Activated CD4-positive, alpha-beta memory T cell treated with anti-CD3 and anti-CD28 coated beads, Interleukin-2, amount 10 ng/mL, durations not matched to agents 7 days and 5 days (primary cell): ENCODE measurements at places on chromosomes 13 and 19. TPM values are rescaled to one million over a fixed set of nuclear protein-coding genes. Genes with fewer than 3 reads are reported as not detected.

- DNase-seq = no peak
Measured at GRCh38 chr19:7682175-7682855, 1.7 kb downstream of the TRAPPC5 start.

CCL25 gene
- total RNA-seq = not detected

GAPDHS gene
- not detected for total RNA-seq

DNA sequence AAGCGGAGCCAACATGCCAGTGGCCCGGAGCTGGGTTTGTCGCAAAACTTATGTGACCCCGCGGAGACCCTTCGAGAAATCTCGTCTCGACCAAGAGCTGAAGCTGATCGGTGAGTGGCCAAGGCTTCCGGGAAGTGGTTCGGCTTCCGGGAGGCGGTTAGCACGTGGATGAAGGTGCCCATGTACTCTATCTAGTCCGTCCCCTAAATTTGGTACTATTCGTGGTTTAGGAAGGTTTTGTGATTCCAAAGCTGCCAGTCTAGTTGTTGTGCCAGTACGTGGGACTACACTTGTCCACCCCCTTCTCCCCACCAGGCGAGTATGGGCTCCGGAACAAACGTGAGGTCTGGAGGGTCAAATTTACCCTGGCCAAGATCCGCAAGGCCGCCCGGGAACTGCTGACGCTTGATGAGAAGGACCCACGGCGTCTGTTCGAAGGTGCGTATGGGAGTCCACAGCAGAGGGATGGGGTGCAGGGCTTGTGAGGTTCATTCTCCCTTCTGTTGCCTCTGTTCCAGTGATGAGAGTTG is 579 bp downstream of the RPS9 start:
- DNase-seq = no peak

DNA sequence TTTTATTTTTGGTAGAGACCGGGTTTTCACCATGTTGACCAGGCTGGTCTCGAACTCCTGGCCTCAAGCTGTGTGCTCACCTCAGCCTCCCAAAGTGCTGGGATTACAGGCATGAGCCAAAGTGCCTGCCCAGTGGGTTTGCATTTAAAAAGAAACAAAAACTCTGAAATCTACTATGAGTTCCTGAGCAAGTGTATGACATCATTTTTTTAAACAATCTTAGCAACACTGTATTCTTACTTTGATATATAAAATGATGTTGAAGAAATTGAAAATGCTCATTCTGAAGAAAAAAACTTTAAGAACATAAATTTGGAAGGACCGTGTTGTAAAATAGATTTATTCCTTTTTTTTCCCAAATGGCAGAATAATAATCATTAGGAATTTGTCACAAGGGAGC is 1199.7 kb downstream of the DIAPH3 start:
- no peak for DNase-seq

DNA sequence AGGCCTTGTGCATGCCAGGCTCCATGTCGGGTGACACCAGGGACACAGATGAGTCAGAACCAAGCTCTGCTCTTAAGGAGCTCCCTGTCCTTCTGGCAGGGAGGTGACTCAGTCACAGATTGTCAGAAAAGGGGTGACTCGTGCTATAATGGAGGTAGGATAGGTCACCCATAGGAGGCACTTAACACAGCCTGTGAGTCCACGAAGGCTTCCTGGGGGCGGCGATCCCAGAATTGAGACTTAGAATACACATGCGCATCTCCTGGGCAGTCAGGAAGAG is 19.6 kb downstream of the FUZ start:
- DNase-seq = no peak

ZNF480 gene
- 14.0 TPM for total RNA-seq

DNA sequence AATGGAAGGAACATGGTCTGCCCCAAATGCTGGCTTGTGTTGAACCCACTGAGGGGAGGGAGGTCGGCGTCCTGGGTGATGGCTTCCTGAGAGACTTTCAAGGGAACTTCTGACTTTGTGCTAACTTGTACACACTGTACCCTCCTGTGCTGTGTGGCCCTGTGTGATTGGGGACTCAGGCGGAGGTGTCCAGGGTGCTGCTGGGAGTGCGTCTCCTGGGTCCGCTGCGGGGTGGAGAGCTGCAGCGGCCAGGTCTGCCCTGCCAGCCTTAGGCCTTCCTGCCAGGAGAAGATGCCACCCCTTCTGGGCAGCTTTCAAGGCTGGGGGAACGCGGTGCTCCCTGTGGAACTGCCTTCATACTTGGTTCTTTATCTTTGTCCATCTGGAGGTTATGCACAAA is 170.1 kb downstream of the URI1 start:
- DNase-seq = no peak

DNA sequence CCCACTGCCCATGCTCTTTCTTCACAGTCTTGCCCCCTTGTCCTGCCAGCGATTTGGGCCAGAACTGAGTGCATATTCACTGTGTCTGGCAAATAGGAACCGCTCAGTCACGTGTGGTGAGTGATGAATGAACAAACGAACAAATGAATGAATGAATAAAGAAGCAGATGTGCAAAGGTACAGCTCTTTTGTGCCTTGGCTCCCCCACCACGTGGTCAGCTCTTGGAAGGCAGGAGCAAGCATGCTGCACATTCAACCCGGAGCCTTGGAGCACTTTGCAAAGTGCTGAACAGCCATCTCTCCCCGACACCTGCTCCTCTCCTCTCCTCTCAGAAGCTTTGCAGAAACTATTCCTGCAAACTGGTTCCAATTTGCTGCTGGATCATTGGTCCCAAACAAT is 52.4 kb downstream of the LATS2 start:
- no peak for DNase-seq

EFNB2 gene
- 0.13 TPM for total RNA-seq

ATXN8OS gene
- total RNA-seq = not detected

- DNase-seq = no peak
Measured at GRCh38 chr13:111168107-111168506, 53.0 kb downstream of the ARHGEF7 start.

CHST8 gene
- total RNA-seq = not detected

GRCh38 chr13:52001120-52001731 is 10.0 kb downstream of the ATP7B start:
- no peak for DNase-seq
